ENCODE measurements at places on chromosomes 11 and 22.

DNA sequence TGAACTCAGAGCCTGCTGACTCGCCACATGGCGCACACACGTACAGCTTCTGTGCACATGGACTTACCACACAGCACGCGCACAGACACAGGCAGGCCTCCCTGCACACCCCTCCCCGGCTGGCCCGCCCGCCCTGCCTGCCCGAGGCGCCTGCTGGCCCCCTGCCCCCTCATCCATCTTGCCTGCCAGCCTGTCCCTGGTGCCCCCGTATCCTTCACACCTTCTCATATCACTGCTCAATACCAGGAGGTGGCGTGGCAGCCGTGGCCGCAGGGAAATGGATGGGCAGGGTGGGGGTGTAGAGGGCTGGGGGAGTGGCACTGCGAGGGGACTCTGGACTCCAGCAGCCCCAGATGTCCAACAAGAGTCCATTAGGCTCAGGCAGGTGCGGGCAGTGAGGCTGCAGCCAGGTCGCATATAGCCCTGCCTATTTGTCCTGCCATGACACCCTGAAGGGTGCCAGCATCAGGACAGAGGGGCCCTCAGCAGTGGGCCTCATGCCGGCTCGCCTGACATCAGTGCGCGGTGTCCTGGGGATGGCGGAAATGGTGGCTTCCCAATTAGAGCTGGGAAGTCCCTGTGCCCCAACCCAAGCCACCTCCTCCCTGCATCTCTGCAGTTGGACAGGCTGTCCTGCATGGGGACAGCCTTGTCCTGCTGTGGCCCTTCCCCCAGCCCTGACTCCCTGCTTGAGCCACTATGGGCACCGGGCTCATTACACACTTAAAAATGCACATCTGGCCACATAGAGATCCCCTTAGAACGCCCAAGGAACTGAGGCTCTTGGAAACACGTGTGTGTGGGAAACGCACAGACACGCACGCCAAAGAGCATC is 2.0 kb upstream of the TBX10 start:
- DNase-seq: no peak

DNA sequence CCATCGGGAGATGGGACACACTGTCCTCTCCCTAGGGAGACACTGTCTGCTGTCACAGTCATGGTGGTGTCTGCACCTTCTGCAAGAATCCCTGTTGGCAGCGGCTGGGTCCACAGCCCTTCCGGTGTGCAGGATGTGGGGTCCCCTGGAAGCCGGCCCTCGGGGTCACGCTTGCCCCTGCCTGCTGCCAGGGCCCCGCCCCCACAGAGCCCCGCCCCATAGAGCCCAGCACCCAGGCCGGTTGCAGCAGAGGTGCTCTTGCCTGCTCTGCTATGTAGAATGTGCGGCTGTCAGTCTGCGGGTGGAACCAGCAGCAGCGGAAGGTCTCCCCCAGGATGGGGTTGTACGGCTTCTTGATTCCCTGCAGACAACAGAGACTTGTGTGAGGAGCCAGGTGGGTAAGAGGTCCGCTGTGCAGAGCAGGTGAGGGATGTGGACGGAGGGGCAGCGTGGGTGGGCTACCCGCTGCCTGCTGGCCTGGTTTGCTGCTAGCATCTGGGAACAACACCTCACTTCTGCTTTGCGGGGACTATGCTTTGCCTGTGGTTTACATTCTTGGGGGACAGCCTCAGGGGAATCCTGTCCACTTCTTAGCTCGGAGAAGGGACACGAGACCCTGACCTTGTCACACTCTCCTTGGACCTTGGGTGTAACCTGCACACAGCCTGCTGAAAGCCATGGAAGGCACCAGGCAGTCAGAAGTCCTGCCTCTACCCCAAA is 44.9 kb upstream of the CARS1 start:
- DNase-seq: no peak

DNA sequence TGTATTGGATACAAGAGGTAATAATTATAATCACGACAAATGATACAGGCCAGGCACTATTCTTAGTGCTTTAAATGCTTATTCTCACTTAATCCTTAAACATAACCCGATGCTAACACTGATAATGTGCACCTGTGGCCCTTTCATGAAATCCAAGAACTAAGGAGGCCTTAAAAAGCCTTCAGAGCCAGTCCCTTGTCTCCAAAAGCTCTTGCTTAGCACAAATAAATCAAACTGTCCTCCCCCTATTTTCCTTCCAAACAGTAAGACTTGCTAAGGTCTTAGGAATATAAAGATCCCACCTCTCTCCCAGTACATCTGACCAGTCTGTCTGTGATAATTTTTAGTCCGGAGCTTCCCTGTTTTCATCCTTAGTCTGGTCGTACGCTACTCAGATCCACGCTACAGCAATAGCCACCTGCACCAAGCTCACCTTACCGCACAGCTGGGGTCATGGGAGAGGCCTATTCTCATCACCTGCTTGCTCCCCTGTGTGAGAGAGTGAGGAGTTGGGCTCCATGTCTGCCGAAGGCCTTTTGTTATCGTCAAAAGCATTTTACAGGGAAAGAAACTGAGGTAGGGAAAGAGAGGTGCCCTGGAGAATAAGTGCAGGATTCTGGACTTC is 16.9 kb downstream of the FXYD6 start:
- DNase-seq: no peak

DNA sequence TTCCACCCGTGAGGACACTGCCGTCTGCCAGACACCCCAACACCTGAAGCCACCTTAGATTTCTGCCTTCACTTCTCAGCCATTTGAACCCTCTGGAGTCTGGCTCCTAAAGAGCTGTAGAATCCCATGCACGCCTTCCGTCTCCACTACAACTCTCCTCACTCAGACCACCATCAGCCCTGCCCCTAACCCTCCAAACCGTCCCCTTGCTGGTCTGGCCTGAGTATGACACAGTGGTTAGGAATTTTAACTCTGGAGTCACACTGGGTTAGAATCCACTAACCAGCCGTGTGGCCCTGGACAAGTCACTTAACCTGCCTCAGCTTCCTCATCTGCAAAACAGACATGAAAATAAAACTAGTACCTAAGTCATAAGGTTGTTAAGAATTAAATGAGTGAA is 3.0 kb downstream of the CNIH2 start:
- DNase-seq: no peak

DNA sequence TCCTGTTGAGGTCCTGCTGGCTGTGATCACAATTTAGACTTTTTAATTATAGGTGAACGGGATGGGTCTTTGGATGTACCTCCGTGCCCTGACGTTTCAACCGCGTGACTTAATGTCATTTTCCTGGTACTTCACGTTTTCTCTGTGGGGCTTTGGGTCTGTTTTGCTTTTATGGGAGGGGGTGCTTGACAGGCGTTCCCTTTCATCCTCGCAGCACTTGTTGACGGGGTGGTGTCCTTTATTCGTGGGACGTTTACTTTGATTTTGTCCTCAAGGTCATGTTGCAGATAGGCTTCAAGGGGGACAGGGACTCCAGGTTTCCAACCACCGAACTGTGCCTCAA is 994 bp downstream of the PPP6R3 start:
- DNase-seq: no peak

- no peak for DNase-seq
Observed at GRCh38 chr11:101176381-101176780, 46.8 kb upstream of the PGR start.

GRCh38 chr11:118050208-118050891 is 26.5 kb upstream of the TMPRSS4 start:
- no peak for DNase-seq

GRCh38 chr22:17637490-17638181 is 921 bp upstream of the BCL2L13 start:
- DNase-seq: no peak

- DNase-seq: no peak
Observed at GRCh38 chr11:2305788-2306451, 4.1 kb downstream of the TSPAN32 start.

DNA sequence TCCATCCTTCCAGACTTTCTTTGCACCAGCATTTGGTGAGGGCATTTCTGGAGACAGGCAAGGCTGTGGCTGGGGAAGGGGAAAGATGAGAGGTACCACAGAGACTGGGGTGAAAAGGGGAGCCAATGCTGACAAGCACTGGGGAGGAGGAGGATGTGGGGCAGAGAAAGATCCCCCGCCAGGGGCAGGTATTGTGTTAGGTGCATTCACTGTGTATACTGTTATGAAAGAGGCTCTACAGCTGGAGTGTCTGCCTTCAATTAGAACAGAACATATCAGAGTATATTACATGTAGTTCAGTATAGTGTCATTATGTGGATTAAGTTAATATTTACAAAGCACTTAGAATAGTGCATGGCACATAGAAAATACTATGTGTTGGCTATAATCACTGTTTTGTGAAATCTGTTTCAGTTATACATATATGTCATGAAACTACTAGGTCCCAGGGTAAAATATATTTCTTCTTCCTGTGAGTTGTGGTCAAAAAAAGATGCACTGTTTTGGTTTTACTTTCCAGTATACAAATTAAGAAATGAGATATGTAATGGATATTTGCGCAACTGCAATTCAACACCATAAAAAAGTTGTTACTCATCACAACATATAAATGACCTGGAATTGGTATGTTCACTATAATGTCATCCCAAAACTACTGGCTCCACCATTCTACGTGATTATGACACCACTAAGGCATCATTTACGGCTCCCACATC is 8.4 kb downstream of the MSANTD2 start:
- DNase-seq: no peak
